ENCODE measurements at places on chromosomes 4 and X.
A peak's percentile ranks its signal among the peaks of the same experiment; 100 is the strongest.

DNA sequence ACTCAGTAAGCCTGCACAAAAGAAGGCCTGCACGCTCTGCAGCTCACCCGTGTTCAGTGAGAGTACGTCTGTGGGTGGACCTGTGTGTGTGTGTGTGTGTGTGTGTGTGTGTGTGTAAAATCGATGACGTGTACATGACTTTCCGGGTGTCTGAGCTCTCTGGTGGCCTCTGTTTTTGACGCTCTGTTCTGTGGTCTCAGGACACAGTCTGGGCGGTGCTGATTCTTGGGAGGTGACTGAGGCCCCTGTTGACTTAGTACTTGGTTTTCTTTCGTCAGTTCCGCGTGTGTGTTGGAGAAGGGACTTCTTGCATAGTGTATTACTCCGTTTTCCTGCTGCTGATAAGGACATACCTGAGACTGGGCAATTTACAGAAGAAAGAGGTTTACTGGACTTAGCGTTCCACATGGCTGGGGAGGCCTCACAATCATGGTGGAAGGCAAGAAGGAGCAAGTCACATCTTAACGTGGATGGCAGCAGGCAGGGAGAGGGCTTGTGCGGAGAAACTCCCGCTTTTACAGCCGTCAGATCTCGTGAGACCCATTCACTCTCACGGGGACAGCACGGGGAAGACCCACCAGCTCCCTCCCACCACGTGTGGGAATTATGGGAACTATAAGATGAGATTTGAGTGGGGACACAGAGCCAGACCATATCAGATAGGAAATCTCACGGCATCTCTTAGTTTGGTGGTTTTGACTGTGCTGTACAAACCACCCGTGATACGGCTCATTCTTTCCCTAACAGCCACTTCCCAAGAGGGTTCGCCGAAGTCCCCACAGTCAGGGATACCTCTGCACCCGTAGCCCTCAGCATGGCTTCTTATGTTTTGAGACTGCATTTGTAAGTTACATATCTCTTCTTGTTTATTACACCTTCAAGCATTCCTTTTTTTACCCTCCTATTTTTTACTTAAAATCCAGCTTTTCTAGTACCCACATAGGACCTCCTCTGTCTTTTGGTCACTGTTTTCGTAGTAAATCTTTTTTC, 24.5 kb downstream of the UVSSA start:
- DNase-seq = no peak

GRCh38 chr4:48149827-48150370, 15.8 kb upstream of the TXK start:
- no peak for DNase-seq

DNA sequence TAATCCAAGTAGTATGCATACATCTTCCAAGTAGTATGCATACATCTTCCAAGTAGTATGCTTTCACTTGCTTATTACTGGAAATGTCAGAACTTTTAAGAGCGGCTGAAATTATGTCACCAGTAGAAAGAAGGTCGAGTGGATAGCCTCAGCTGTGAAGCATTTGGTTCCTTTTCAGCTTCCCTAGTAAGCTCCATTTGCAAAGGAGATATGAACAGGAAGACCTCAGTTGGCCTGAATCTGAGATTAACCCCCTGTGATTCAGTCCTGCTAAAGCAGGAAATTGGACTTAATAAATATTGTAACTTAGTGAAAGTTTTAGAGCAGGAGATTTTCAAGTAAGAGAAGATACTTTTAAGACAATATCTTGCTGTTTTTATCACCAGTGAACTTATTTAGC, 48.1 kb downstream of the PCDH7 start:
- no peak for DNase-seq

DNA sequence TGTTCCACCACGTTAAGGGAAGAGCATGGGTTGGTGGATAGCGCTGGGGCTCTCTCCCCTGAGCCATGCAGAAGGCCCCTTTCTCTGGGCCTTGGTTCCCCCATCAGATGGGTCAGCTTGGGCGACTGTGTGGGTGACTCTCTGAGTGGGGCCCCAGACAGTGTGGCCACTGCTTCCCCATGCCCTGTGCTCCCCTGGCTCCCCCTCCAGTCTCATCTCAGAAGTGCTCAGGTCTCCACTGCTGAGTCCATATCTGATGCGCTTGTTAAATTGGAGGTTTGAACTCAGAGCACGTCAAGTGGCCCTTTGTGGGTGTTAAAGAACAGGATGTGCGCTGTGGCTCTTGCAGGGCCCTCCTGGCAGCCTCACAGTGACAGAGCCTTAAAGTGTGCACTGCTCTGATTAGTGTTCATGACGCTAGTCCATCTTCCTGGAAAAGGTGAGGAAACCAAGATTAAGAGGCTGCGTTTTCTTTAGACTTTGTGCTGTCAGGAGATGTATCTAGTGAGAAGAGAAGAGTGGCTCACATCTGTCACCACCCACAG, 59.8 kb downstream of the NELFA start:
- no peak for DNase-seq

DNA sequence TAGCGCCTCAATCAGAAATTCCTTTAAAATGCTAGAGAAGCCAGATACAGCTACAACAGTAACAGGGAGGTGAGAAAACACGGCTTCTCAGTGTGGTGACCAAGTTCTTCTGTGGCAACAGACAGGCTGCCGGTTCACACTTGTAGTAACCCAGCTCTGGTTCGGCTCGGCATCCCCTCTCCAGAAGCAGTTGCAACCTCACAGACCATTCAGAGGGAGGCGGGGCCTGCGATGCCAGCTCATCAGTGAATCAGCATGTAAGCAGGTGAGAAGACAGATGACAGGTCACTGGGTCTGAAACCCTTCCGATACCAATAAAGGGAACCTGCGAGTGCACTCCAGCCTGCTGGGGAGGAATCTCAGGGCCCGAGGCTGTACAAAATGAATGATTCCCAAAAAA, 251.0 kb downstream of the KCNIP4 start:
- DNase-seq = peak; percentile 20

DNA sequence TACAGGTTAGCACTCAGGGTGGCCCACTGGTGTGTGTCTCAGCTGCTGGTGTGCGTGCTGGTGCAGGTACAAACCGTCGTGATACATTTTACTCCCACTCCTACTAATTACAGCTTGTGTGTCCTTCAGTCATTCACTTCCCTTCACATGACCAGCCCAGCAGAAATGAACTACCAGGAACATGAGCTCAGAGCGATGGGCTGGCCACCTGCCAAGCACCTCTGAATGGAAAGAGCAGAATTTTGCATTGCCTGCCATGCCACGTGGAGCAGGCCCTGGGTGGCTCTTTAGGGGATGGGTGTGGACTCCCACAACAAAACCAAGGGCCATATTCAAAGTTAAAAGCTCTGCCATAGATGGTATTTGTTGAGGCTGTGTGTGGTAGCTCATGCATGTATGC, 58.9 kb upstream of the PGM2 start:
- DNase-seq = peak; percentile 30

GRCh38 chr4:129578336-129578735, 482.4 kb downstream of the C4orf33 start:
- DNase-seq = no peak

DNA sequence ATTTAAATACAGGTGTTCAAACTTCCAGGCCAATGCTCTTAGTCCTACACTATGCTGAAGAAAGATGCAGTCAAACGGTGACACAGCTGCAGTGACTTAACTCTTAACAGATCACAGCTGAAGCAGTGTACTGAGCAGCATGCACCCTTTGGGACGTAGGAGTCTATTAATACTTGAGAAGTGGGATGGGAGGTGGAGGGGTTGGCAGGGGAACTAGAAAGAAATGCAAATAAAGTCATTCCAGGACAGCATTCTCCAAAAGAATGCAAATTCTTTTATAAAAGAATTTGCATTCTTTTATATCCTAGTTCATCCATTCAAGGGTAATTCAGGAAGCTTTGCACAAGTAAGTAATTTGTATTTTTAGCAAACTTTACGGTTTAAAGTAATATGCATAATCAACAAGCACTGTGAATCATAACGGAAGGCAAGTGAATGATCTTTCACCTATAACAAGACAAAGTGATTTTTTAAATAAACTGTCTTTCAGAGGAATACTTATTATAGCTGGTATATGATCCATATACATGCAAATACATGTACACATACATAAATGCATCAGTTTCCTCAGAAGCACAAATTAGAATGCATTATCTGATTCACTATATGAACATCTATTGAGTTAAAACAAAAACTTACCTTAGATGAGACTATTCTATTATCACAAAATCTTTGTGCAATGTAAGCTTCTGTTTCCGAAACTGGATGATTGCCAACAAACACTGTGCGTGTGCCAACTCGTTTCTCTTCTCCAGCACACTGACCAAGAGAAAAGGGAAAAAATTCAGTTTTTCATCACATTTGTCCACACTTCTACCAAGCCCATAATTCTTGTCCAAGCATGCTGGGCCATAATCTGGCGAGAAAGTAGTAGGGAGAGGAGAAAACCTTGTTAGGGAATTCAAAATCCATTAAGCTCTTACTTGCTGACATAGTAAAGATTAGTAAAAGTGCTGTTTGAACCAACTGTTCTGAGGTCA, 106.5 kb downstream of the ATP11C start:
- DNase-seq = no peak

- DNase-seq = no peak
These were observed 105.2 kb upstream of the GATB start for GRCh38 chr4:151865744-151866591.

- DNase-seq = no peak
These were observed 512 bp upstream of the ANTXR2 start for GRCh38 chr4:80073473-80074008.

DNA sequence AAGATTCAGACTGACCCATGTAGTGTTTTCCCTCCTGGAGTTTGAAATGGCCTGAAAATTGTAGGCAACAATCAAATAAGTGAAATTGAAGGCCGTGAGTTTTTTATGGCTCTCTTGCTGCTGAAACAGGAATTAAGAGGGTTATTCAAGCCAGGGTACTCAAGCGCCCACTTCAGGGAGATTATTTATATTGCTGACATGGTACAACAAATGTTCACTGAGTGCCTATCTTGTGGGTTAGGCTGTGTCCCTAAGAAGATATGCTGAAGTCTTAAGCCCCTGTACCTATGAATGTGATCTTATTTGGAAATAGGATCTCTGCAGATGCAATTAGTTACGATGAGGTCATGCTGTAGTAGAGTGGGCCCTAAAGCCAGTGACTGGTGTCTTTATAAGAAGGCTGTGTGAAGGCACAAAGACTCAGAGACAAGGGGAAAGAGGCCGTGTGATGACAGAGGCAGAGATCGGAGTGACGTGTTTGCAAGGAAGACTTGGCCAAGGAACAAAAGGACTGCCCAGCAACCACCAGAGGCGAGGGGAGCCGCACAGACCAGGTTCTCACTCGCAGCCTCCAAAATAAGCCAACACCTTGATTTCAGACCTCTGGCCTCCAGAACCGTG, 72.9 kb downstream of the MED28 start:
- no peak for DNase-seq

- DNase-seq = no peak
These were observed 306.4 kb downstream of the CXXC4 start for GRCh38 chr4:104188301-104188700.

DNA sequence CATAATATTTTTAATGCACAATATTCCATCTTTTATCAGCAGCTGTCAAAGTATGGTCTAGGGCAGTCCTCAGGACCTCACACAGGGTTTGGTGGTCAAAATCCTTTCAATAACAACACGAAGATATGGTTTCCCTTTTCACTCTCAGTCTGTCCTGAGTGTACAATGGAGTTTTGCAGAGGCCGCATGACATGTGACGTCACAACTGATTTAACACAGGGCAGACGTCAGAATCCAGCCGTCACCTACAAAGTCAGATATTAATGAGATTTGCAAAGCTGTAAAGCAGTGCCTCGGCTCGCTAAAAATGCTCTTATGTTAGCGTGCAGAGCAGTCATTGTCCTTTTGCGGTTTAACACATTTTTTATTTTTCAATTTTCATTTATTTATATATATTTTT, 12.5 kb downstream of the ABLIM2 start:
- no peak for DNase-seq

- no peak for DNase-seq
These were observed 106.4 kb downstream of the MID1 start for GRCh38 chrX:10513974-10514373.

GRCh38 chr4:6282314-6282771, 12.7 kb downstream of the WFS1 start:
- peak; percentile 63 for DNase-seq

GRCh38 chr4:26204911-26205370, 115.9 kb upstream of the RBPJ start:
- peak; percentile 75 for DNase-seq

- no peak for DNase-seq
These were observed 36.1 kb downstream of the EVC start for GRCh38 chr4:5746829-5747737.

All from ovary (tissue), 10 donors.